ENCODE measurements at places on chromosomes 1 and 21. TPM values are rescaled to one million over a fixed set of nuclear protein-coding genes. Genes with fewer than 3 reads are reported as not detected.

Gene SUSD4
- 0.48 TPM for total RNA-seq

Gene ATAD3C
- total RNA-seq = not detected

Gene DMAP1
- total RNA-seq = 19.6 TPM

Gene CYYR1
- not detected for total RNA-seq

Gene RGSL1
- total RNA-seq = not detected

Gene KCNA10
- total RNA-seq = not detected

Gene BCAN
- 0.12 TPM for total RNA-seq

Gene FOXD3
- 0.73 TPM for total RNA-seq

Gene FCMR
- 5.2 TPM for total RNA-seq

Gene CFAP107
- total RNA-seq = not detected

Gene CDA
- 29.1 TPM for total RNA-seq

Gene STYXL2
- not detected for total RNA-seq

Gene UMODL1
- total RNA-seq = not detected

Gene SLC9C2
- not detected for total RNA-seq

Gene PRR9
- not detected for total RNA-seq

Gene ADORA3
- total RNA-seq = not detected

Gene RHOU
- 9.5 TPM for total RNA-seq

Gene C4BPB
- 1.9 TPM for total RNA-seq

Gene CD5L
- not detected for total RNA-seq

Gene KIF14
- 7.1 TPM for total RNA-seq

Gene NPPB
- total RNA-seq = not detected

Gene SIK1
- total RNA-seq = 14.0 TPM

Gene RNU1-2
- not detected for total RNA-seq

Gene DIRAS3
- 1.5 TPM for total RNA-seq
